Naive thymus-derived CD4-positive, alpha-beta T cell (primary cell): ENCODE measurements at places on chromosomes 7 and 10. TPM values are rescaled to one million over a fixed set of nuclear protein-coding genes. Genes with fewer than 3 reads are reported as not detected.

DNA sequence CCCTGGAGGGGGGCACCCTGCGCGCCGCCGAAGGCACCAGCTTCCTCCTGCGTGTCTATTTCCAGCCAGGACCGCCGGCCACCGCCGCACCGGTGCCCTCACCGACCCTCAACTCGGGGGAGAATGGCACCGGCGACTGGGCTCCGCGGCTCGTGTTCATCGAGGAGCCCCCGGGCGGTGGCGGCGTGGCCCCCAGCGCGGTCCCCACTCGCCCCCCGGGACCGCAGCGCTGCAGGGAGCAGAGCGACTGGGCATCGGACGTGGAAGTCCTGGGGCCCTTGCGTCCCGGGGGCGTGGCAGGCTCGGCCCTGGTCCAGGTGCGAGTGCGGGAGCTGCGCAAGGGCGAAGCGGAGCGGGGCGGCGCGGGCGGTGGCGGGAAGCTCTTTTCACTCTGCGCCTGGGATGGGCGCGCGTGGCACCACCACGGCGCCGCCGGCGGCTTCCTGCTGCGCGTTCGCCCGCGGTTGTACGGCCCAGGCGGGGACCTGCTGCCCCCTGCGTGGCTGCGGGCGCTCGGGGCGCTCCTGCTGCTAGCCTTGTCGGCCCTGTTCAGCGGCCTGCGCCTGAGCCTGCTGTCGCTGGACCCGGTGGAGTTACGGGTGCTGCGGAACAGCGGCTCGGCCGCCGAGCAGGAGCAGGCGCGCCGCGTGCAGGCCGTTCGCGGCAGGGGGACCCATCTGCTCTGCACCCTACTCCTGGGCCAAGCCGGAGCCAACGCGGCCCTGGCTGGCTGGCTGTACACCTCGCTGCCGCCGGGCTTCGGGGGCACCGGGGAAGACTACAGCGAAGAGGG, 594 bp downstream of the CNNM1 start:
- no peaks in the 10 kb centered on the region for H3K36me3 ChIP-seq
- H3K27me3 ChIP-seq: peaks cover 6% of the 10 kb centered on the region
- DNase-seq: no peak
- H3K4me1 ChIP-seq: no peaks in the 10 kb centered on the region
- peak overlapping the region; percentile 41 for H3K4me3 ChIP-seq

GRCh38 chr10:98258683-98259454, 9.1 kb downstream of the LOXL4 start:
- H3K27ac ChIP-seq: no peak overlapping the region
- no peaks in the 10 kb centered on the region for H3K4me1 ChIP-seq
- no peak overlapping the region for H3K4me3 ChIP-seq
- H3K36me3 ChIP-seq: peaks cover 3% of the 10 kb centered on the region

DNA sequence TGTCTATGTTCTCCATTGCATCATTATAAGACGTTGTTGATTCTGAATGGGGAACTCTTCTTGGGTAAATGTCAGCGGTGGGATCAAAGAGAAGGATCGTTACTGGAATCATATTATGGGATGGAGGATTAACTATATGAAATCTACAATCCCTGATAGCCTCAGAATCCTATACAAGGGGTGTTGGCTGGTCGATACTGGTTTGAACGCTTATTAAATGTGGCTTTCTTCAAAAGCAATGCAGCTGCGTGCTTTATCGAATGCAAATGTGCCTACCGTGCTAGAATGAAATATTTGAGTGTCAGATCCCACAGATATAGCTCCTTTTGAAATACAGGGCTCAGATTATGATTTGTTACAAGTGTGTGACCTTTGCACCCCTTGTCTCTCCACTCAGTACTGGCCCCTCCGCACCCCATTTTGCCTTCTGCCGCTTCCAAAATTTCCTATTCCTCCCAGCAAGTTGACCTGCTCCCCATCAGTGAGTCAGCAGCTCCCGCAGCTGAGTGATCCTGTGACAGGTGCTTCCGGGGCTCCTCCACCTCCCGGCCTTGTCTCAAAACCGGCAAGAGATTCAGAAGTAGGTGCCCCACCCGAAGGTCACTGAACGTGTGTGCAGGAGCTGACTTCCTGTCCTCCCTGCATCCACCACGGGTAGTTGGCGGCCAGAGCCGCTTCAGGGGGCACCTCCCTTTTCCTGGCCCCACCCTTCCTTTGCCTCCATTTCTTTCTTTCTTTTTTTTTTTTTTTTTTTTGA, 76.6 kb downstream of the PTPRE start:
- H3K4me3 ChIP-seq: no peak overlapping the region
- no peak overlapping the region for H3K27ac ChIP-seq
- H3K27me3 ChIP-seq: no peaks in the 10 kb centered on the region
- H3K4me1 ChIP-seq: no peaks in the 10 kb centered on the region
- DNase-seq: no peak

SHTN1 gene
- total RNA-seq: 0.95 TPM

RAB19 gene
- 1.8 TPM for total RNA-seq

GIMAP2 gene
- 269 TPM for total RNA-seq
